T-helper 17 cell (primary cell): ENCODE measurements at places on chromosomes 13 and 19.

GRCh38 chr19:3585301-3586126, at the start of gene GIPC3:
Gene GIPC3 (plus strand): TSS chr19:3585478. CDS start chr19:3585598, 120 bp downstream.
- DNase-seq = no peak

- DNase-seq = no peak
Measured at GRCh38 chr19:30881930-30882329, 467.3 kb downstream of the TSHZ3 start.

- no peak for DNase-seq
Measured at GRCh38 chr13:38398711-38399493, 49.3 kb downstream of the UFM1 start.

DNA sequence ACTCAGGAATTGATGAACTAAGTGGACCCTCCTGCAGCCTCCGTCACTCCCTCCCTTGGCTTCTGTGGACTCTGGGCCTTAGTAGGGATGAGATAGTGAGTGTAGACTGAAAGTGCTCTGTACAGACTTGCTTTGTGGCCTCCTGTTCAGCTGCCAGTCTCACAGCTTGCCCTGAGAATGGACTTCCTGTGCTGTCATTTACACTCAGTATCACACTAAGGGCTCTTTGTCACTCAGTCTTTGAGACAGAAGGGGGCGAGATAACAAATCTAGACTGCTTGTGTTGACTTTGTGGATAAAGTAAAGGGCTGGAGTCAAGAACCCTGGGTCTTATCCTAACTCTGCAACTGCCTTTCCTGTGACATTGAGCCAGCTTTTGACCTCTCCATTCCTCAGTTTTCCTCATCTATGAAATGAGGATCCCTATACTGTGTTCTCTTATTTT, 21.0 kb upstream of the SPRY2 start:
- DNase-seq = no peak

GRCh38 chr13:90706631-90707030, 640.9 kb upstream of the MIR17HG start:
- no peak for DNase-seq

DNA sequence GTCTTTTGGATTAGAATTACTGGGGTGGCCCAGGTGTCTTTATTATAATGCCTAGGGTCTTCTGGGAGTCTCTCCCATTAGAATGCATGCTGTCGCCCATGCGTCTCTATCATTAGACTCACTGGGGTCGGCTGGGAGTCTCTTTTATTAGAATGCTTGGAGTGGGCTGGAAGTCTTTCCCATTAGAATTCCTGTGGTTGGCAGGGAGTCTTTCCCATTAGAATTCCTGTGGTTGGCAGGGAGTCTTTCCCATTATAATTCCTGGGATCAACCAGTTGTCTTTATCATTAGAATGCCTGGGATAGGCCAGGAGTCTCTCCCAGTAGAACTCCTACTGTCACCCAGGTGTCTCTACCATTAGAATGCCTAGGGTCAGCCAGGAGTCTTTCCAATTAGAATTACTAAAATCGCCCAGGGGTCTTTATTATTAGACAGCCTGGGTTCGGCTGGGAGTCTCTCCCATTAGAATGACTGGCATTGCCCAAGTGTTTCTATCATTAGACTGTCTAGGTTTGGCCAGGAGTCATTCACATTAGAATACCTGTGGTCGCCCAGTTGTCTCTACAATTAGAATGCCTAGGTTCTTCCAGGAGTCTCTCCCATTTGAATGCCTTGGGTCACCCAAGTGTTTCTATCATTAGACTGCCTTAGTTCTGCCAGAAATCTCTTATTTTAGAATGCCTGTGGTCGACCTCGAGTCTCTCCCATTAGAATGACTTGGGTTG, 1558.5 kb downstream of the UQCRFS1 start:
- DNase-seq = no peak

- no peak for DNase-seq
Measured at GRCh38 chr13:97921176-97921816, 32.2 kb upstream of the IPO5 start.

DNA sequence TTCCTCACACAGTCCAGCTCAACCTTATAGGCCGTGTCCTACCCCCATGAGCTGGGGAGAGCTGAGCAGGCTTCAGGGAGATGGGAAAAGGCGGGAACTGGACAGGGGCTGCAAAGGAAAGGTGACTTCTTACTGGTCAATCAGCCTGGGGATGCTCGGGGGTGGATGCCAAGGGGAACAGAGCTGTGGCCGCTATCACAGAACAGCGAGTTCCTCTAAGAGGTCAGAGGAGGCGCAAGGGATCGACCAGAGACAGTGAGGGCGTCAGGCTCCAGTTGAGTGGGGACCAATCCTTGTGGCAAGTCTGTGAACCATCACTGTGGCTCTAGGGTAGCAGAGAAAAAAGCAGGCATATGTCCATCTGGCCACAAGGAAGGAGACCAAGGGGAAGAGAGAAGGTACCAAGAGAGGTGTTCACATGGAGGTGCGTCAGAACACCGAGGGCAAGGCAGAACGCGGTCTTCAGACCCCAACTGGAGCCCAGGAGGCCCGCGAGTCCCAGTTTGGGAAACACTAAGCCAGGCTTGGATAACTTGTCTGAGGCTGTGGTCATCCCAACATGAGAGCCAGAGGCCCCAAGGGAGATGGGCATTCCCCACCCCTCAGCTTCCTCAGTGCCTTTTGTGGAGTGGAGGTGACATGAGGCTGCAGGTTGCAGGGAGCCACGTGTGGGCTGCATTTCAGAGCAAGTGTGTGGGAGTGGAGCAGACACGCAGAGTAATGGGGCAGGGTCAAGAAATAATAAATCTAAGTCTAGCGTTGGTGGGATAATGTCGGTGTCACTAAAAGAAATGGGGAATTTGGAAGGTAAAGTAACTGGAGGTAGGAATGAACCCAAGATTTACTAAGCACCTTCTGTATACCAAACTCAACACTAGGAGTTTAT, 3.9 kb downstream of the F10 start:
- no peak for DNase-seq

- DNase-seq = no peak
Measured at GRCh38 chr13:110713642-110713952, at the start of gene ING1. Gene ING1 (plus strand): TSS chr13:110713700. CDS start chr13:110714150, 450 bp downstream.

DNA sequence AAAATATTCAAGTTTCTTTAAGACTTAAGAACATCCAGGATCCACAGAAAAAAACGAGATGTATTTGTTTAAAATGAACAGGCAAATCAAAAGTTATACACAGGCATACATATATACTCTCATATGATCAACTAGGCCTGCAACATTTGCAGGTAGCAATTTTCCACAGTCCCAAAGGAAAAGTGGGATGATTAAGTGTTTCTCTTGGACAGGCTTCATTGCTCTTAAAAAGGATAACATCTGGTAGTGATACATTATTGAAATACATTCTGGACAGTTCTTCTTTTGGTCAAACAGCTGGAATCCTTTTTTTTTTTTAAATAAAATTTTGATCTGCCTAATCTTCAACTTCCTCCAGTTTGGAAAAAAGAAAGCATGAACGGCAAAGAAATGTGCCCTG, 114.8 kb upstream of the TDRD3 start:
- DNase-seq = no peak

DNA sequence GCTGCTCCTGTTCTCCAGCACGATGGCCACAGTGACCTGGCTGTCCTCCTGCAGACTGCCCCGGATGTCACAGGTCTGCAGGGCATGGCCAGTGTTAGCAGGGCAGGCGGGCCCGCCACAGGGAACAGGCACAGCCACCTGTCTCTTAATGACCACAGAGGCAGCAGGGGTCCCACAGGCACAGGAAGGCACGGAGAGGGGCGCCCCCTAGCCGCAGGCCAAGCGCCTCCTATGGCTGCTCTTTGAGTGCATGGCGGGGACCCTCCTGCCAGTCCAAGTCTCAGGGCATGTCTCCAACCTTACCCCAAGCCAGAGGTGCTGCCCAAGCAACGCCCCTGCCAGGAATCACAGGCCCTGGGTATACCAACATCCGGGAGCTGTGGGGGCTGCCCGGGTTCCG, 14.1 kb downstream of the IZUMO4 start:
- no peak for DNase-seq

DNA sequence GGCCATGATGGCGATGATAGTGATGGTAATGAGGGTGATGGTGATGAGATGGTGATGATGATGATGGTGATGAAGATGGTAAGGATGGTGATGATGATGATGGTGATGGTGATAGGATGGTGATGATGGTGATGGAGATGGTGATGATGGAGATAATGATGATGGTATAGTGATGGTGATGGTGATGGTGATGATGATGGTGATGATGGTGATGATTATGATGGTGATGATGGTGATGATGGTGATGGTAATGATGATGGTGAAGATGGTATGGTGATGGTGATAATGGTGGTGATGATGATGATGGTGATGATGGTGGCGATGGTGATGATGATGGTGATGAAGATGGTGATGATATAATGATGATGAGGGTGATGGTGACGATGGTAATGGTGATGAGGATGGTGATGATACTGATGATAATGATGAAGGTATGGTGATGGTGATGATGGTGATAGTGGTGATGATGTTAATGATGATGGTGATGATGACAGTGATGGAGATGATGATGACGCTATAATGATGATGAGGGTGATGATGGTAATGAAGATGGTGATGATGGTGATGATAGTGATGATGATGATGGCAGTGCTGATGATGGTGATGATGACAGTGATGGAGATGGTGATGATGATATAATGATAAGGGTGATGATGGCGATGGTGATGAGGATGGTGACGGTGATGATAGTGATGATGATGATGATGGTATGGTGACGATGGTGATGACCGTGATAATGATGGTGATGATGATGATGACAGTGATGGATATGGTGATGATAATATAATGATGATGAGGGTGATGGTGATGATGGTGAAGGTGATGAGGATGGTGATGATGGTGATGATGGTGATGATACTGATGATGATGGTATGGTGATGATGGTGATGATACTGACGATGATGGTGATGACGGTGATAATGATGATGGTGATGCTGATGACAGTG, 37.5 kb downstream of the ZNF557 start:
- no peak for DNase-seq
